Stimulated activated CD8-positive, alpha-beta memory T cell treated with anti-CD3 and anti-CD28 coated beads, Interleukin-15, amount 100 ng/mL, for 48 hours (primary cell): ENCODE measurements at places on chromosomes 4 and X.
A peak's percentile ranks its signal among the peaks of the same experiment; 100 is the strongest.

GRCh38 chrX:78573630-78574029, 85.5 kb downstream of the RTL3 start:
- DNase-seq: no peak

DNA sequence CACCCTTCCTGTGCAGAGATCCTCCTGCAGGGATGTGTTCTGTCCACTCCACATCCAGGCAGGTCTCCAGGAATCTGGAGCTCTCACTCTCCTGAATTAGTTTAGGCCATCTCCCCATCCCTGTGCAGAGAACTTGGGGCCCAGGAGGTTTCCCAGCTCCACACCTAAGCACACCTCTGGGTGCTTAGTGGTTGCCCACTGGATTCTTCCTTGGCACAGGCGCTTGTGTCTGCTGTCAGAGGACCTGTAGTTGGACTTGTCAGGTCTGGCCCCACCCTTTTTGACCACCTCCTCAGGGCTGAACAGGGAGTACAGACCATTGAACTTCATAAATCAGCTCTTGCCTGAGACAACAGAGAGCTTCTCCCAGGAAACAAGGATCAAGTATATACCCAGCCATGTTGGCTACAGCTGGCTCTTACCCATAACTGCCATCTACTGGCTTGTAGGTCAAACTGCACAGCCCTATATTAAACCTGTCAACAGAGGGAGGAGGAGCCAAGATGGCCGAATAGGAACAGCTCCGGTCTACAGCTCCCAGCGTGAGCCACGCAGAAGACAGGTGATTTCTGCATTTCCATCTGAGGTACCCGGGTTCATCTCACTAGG, 275.5 kb downstream of the PPARGC1A start:
- no peak for DNase-seq

GRCh38 chrX:109632906-109633504, 8.0 kb upstream of the KCNE5 start:
- no peak for DNase-seq

DNA sequence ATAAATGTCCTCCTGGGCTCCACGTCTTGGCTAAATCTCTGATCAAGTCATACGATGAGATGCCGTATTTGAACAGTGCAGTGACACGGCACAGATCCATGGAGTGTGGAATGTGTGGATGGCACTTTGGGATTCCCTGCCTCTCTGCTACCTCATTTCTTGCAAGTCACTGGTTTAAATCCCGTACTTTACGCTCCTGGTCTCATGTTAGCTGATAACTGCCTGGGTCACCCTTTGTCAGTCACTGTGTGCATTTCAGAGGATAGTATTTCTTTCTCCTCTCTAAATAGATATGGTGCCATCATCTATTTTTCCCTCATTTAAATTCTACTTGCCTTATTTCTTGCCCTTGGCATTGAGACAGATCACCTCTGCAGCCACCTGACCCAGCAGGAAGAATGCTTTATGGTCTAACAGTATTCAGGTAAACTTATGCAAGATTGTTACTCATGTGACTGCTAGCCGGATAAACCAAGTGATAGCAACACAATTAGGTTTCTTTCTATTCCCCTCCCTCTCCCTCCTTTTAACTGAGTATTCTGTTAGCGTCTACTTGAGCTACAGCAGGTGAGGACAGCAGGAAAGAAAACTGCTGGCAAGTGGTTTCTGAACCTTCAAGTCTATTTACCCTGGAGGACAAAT, 2.8 kb downstream of the EGF start:
- no peak for DNase-seq

GRCh38 chr4:24774452-24774851, 20.9 kb upstream of the SOD3 start:
- no peak for DNase-seq

- no peak for DNase-seq
Measured at GRCh38 chr4:37795581-37796195, 30.8 kb upstream of the PGM2 start.

DNA sequence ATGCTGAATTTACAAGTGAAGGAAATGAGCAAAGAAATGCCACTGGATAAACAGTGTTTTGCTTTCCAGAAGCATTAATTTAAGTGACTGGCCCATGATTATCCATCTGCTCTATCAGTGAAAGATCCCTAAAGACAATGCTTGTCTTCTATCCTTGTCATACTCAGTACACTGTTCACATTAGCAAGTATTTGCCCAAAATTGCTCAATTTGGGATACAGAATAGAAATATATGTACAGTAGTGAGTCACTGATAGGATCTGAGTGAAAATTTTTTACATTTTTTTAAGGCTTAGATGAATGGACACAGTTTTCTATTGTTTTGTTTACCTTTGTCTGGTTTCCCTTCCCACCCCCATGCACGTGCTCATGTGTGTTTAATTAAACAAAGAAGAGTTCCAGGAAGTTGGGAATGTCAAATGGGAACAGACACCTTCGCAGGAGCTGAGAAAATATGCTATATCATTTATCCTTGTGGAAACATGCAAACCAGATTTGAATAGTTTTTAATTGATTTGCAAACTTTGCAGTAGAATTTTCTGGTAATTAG, 656.3 kb downstream of the RPA4 start:
- DNase-seq: no peak

- no peak for DNase-seq
Measured at GRCh38 chrX:132776486-132777210, 181.8 kb downstream of the HS6ST2 start.

DNA sequence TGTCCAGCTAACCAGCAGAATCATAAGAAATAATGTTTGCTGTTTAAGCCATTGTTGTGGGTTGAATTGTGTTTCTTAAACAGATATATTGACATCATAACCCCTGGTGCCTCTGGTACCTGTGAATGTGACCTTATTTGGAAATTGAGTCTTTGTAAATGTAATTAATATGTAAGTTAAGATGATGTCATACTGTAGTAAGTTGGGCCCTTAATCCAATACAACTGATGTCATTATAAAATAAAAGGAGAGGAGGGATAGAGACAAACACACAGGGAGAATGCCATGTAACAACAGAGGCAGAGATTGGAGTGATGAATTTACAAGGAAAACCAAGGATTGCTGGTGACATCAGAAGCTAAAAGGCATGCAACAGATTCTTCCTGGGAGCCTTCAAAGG, 141.4 kb downstream of the ZIC3 start:
- no peak for DNase-seq

- DNase-seq: peak; percentile 34
Measured at GRCh38 chrX:47191331-47191730, 2.3 kb upstream of the UBA1 start.

- DNase-seq: no peak
Measured at GRCh38 chrX:96889726-96890125, 6.0 kb downstream of the RPA4 start.

- no peak for DNase-seq
Measured at GRCh38 chr4:4658052-4658451, 116.2 kb upstream of the STX18 start.

DNA sequence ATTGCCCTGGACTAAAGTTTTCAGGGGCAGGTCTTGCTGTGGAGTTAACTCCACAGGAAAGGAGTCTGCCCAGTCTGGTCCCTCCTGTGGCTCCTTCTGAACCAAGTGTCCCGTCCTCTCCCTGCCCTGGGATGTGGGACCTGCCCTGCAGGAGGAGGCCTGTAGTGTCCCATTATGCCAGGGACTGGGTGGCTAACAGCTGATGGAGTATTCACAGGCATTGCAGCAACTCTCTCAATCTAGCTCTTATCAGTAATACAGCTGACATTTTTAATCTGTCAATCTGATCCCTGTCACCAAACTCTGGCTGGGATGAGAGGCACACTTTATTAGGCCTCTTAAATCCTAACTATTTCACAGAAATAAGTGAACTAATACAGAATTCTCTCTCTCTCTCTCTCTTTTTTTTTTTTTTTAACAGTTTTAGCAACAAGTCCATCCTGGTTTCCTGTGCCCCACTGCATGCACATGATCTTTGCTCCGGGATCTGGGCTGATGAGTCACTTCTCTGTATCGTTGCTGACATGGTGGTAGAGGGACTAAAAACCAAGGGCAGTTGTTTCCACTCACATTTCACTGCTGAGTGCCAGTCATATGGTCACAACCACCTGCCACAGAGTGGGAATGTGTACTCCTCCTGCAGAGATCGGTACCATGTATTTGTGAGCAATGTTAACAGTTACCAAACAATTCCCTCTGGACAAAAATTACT, 39.1 kb downstream of the HAND2 start:
- DNase-seq: no peak

DNA sequence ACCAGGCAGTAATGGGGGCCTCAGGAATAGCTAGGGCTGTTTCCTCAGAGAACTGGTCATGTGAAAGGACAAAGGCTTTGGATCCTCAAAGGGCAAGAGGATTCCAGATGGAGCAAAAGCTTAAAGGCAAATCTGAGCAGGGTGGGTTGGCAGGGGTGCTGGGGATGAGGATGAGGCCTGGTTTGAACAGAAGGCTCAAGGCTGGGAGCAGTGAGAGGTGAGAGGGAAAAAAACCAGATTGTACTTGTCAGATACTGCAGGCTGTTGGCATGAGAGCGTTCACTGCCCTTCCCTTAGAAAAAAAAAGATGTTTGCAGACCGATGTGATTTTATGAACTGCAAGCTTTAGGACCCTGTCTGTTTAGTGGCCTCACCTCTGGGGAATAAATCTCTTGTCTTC, 75.3 kb upstream of the PLAC1 start:
- DNase-seq: no peak

DNA sequence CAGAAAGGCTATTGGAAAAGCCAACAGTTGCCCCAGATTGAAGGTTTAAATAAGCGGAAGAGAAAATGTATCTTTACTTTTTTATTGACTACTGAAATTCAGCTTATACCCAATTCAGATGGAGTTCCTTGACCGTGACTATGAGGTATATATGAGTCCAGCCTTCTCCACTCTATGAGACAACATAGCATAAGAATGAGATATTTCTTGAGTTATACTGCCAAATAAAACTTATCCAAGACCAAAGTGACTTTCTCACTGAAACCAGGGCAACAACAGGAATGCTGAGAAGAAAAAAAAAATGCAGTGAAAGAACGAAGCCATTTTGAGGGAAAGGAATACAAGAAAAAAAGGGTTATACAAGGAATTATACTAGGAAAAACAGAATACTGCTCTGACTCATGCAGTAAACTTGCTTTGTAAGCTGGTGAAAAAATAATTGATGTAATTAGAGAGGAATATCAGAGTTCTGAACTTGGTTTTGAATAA, 16.3 kb upstream of the PDK3 start:
- no peak for DNase-seq

- DNase-seq: no peak
Measured at GRCh38 chr4:41796545-41797210, 48.2 kb upstream of the PHOX2B start.

GRCh38 chr4:100483796-100484195, 34.0 kb downstream of the EMCN start:
- no peak for DNase-seq

DNA sequence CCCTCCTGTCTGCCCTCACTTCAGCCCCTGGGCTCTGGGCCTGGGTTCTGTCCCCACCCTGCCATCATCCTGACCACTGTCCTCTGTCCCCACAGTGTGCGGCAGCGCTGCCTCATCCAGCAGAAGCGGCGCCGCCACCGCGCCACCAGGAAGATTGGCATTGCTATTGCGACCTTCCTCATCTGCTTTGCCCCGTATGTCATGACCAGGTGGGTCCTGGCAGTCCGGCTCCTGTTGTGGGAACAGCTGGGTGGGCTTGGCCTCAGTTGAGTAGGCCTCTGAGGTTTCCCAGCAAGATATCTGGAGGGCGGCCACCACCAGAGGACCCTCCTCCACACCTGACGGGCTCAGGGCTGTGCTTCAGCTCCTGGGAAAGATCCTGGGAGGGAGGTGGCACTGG, 2.2 kb downstream of the GPR78 start:
- no peak for DNase-seq

- no peak for DNase-seq
Measured at GRCh38 chr4:163505374-163505773, 10.9 kb downstream of the TMA16 start.

- DNase-seq: no peak
Measured at GRCh38 chr4:155047755-155048154, 160.7 kb upstream of the NPY2R start.

DNA sequence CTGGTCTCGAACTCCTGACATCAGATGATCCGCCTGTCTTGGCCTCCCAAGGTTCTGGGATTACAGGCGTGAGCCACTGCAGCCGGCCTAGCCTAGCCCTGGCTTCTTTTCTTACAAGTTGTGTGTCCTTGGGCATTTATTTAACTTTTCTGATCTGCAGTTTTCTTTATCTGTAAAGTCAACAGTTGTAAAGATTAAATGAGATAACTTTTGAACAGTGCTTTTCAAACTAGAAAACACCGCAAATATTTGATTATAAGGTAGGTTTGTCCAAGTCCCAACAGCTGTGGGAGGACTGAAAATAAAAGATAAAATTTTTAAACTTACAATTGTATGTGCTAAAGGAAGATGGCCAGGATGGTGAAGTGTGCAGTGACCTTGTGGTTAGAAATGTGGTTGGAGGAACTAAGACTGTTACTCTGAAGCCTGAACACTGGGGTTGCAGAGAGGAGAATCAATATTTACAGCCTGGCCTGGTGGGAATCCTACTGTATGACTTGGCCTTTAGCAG, 44.8 kb downstream of the GSX2 start:
- no peak for DNase-seq

GRCh38 chr4:87512400-87512799, 16.8 kb downstream of the SPARCL1 start:
- DNase-seq: no peak

DNA sequence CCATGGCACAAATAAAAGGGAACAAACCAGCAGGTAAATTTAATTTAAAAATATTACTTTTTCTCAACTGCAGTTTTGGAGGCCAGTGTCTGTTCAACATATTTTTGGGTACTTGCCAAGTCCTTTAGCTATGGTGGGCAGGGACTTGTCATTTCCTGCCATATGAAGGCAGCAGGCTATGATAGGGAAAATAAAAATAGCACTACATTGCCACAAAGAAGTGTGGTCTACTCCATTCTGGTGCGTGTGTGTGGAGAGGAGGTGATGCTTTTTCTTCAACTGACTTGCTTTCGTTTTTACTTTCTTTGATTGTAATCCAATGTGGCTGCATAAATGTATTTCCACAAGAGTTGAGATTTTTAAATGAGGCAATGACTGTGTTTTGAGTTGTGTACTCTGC, 17.2 kb downstream of the GPR174 start:
- DNase-seq: no peak

DNA sequence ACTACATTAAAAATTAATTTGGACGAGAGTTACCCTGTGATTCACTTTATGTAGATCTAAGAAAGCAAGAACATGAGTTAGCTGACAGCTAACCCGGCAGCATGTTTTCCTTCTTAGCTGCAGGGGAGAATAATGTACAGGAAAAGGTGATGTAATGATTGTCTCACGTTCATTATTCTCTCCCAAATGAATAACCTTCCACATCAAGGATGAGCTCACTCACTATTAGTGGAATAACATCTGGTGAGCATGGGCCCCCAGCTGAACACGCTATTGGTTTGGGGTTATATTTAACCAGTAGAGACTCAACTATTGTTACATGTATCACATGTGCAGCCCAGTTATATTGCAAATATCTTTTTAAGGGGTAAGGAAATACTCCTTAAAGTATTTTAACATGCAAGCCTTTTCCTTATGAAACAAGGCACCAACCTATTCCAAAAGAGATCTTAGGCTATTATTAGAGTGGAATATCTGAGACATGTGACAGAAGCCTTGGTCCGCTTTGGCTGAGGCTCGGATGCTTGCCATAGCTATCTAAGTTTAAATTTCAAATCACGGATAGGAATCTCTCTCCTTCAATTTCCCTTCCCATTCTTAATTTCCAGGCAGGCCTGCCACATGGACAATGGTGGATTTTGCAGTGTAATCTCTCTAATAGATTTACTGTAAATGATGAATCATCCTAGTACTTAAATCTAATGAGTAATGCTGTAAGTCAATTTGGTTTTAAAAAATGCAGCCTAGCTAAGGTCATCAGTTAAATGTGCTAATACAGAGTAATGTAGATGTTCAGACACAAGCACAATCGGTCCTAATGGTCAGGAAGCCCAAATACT, 99.0 kb upstream of the OTUD4 start:
- no peak for DNase-seq
